Anterior cingulate cortex (tissue), 58 donors: ENCODE measurements at places on chromosomes 5 and 9.

DNA sequence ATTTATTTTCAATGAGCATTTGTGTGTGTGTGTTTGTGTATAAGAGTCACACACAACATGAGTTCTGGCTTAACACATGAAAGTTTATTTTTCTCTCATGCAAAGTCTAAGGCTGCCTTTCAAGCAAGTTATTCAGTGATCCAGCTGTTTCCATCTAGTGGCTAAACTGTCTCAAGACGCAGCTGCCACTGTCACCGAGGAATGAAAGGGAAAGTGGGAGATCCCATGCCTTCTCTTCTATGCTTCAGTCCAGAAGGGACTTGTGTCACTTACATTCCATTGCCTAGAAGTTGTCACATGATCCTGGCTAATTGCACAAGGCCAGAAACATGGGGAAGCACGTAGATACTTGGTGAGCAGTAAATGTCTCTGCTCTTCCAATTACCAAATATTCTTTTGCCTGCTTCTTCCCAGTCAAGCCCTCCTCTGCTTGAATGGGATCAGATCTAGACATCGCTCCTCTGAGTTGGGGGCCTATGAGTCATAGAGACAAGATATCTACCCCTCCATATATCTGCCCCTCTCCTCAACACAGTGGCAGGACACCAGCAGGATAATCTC lies 30.4 kb upstream of the SLIT3 start:
- DNase-seq = no peak

DNA sequence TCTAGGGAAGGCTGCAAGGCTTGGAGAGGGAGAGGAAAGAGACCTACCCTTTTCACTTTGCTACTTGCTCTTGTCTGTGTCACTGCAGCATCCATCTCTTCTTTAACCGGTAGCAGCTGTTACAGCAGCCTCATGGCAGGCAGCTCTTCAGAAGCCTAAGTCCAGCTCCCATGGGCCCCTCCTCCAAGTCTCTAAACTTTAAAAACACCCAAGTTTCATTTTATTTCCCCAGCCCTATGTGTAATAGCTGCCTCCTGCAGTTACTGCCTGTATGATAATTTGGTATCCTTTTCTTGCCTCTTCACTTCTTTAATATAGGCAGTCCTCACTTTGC lies 313.1 kb upstream of the PIK3R1 start:
- DNase-seq = no peak

DNA sequence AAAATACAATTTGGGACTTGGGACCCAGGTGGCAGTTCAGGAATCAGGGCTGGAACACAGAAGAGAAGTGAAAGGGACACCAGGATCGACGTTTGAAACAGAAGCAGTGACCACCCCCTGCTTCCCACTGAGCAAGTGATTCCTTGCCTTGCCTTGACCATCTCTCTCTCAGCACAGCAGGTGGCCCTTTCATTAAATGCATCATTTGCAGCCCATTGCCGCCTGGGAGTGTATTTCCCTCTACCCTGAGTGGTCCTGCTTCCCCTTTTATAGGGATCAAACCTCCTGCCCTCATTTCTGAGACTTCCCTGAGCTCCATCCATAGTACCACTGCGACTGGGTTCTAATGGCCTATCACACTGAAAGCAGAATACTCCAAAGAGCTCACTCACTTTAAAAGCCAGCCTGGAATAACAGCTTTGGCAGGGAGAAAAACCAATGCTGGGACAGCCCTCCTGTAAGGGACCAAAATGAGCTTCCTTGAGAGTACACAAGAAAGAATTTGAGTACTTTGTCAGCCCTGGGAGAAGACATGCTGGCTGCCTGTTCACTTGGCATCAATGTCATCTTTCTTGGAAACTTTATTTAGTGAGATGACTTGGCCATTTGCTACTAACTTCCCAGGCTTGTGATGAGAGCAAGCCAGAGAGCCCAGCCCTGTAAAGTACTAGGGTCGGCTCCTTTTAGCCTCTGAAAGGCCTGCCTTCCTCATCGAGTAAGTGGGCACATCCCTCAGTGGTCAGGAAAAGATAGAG lies 149.7 kb downstream of the SLIT3 start:
- no peak for DNase-seq

- no peak for DNase-seq
Observed at GRCh38 chr5:111972080-111972479, 215.1 kb upstream of the NREP start.

- no peak for DNase-seq
Observed at GRCh38 chr5:162654661-162655405, 587.3 kb downstream of the GABRG2 start.
